Foreskin melanocyte (primary cell): ENCODE measurements at places on chromosomes 5 and 9.

DNA sequence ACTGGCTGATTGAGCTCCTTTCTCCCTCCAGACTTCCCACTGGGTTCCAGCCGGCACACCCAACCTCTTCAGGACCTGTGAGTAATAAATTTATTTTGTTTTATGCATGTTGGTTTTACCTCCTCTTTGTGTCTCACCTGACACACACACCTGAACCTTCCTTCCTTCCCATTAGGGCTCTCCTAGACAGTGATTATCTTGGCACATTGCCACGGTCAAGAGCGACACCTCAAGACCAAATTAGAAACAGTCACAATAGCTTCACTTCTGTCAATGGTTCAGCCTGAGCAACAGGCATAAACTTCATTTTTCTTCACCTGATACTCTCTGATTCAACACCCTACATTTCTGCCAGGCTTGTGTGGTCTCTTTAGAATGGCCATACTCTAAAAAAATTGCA is 296.3 kb upstream of the SMARCA2 start:
- DNase-seq = no peak

DNA sequence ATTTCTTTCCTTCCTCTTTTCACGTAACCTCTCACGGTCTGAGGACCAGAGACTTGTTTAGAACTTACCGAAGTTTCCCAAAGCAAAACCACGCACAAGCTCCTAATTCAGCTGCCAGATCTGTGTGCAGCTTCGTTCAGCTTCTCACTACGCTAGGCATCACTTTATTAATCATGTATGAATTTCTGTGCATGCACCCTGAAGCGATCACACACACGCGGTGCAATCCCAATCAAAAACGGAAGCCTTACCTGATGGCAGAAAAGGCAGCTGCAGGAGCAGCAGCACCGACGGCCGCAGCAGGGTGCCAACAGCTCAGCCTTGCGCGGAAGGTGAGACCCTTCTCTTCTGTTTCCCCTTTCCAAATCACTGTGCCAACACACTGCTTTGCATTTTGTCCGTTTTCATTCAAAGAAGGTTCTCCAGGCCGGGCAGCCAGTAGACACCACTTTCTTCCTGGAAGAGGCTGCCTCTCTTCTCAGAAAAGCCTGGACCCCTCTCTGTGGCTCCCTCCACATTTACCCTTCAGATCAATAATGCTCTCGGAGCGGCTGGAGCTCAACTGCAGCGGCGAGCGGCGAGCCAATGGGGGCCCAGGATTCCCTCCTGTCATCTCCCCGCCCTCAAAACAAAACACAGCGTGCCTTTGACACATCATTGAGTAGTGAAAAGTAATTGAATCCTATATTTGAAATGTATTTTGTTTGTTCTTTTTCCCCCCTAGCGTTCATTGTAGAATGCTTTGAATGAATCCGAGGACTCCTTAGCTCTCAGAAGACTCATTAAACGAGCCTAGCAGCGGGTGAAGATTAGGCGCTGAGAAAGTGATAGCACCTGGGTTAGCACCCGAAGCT is at the start of gene CDH12:
TSS of gene CDH12 (minus strand) at position 538 of the 854 bp plus-strand sequence.
- no peak for DNase-seq

DNA sequence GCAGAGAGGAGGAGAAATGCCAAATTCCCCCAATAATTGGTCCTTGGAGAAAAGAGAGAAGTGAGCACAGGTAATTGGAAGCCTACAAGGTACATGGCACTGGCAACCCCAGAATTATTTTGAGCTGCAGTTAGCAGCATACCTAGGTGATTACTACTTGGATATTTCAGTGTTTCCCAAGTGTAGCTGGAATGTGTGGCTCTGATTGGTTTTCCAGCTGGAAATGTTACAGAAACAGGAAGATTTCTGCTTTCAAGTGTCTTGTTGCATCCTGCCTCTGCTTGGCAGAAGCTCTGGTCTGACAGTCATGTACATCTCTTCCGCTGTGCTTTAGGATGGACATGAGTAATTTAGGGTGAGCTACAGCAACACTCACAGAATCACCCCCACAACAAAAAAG is 262.1 kb downstream of the ENC1 start:
- no peak for DNase-seq

GRCh38 chr9:126885131-126885641 is 24.7 kb downstream of the ZBTB34 start:
- DNase-seq = peak; percentile 74

DNA sequence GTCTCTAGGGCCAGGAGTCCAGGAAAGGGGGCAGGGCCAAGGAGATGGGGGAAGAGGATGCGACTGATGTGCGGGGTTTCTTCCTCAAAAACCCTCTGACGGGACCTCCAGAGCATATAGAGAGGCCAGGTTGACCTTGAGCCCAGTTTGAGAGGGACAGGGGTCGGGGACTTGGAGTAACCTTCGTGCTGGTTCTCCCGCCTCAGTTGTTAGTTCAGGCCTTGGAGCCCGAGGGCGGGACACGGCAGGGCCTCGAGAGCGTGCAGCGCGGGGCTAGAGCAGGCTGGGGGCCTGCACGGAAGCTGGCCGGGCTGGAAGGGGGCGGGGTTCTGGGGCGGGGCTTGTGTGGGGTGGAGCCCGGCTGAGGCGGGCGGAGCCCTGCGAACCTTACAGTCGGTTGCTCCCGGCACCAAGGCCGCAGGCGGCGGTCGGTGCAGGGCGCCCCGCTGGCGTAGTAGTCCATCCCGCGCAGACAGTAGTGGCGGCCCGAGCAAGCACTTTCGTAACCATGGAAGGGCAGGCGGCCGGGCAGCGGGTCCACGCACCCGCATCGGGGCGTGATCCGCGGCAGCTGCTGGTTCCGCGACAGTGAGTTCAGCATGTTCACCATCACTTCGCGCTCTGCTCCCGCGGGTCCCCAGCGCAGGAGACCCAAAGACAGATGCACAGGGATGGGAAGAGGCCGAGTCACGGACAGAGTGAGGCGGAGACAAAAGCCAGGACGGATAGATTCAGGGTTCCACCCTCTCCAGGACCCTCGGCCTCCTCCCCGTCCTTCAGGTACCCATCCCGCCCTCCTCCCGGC is 4.0 kb upstream of the MYORG start:
- DNase-seq = peak; percentile 42

- no peak for DNase-seq
Measured at GRCh38 chr9:71295928-71296327, 174.5 kb upstream of the TRPM3 start.

DNA sequence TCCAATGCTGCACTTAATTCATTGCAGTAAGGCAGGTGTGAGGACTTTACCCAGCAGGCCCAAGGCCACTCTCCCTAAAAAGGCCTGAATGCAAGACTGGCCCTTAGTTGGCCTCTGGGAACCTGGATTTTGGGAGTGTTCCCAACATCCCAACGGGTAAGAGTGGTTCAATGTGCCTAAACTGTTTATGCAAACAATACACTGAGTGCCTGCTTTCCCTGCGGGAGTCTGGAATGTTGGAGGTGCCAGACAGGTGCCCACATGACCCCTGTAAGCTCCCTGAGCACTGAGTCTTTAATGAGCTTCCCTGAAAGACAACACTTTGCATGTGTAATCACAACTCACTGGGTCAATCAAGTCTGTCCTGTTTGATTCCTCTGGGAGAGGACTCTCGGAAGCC is 37.4 kb downstream of the NSUN2 start:
- DNase-seq = no peak

DNA sequence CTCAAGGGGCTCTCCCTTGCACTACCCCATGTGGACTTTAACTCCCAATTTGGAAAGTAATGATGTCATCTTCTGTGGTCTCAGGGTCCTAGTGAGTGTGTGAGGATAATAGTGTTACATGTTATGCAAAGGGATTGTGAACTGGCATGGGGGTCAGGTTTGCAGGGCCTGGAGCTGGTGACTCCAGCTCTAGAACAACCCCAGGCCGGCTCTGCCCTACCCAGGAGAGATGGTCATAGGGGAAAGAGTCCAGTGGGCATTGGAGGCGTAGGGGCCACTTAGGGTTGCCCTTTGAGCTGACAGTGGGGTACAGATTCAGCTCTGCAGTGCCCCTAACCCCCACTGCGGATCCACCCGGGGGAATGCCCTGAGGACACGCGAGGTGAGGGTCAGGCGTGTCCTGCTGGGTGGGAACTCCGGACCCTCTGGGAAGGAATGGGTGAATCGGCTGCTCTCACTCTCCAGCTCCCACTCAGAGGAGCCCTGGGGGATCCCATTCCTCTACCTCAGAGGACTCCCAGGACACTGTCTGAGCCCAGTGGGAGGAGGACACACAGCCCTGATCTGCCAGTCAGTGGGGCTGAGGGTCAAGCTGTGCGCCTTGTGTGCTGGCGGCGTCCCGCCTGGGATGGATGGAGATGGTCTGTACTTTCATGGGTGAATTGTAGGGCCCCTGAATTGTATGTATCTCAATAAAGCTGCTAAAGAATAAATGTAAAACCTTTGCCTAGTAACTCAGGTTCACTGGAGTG is 2.5 kb upstream of the NKD2 start:
- DNase-seq = no peak

DNA sequence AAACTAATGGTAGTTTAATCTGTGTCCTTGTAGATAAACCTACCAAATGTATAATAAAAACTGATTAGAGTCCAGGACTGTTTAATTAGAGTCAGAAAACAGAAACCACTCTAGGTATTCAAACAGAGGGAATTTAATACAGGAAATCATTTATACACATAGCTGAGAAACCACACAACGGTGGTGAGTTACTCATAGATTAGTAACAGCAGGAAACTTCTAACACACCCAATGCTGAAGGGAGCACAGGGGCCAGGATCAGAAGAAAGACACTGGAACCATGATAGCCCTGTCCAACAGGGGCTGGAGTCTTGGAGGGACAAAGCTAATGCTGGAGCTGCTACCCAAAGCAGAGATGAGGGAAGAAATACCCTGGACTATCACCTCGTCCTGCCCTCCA is 321.0 kb downstream of the ACTL7B start:
- DNase-seq = peak; percentile 23

DNA sequence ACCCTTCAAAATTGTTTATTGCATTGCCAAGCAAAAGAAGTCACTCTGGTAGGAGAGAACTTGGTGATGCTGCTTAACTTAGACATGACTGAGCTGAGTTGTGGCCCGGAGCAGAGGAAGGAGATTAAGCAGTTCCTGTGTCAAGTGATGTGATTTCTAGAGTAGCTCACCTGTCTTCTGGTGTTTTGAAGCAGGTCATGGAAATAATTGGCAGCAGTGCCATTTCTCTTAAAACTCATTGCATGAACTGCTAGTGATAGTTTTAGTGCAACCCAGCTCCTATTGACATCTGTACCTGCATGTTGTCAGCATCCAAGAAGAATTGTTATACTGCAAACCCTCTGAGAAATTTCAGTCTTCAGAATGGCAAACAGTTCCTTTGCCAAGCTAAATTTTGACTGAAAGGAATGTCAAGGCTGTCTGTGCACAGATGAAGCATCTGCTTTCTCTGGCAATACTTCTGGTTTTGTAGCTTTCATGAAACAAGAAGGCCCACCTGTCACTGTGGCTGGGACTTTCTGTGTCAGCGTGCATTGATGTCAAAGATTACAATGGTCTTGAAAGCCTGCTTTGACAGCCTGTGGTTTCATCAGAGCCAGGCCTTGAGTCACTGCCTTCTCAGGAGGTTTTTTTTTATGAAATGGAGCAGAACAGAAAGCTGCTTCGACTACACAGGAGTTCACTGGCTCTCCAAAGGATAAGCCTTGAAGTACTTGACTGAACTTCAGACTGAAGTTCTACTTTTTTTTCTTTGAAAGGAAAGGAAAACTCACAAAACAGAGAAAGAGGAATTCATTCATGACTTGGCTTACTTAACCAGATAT is 90.6 kb downstream of the RALGPS1 start:
- no peak for DNase-seq

- no peak for DNase-seq
Measured at GRCh38 chr9:13047827-13048587, 231.5 kb downstream of the MPDZ start.

DNA sequence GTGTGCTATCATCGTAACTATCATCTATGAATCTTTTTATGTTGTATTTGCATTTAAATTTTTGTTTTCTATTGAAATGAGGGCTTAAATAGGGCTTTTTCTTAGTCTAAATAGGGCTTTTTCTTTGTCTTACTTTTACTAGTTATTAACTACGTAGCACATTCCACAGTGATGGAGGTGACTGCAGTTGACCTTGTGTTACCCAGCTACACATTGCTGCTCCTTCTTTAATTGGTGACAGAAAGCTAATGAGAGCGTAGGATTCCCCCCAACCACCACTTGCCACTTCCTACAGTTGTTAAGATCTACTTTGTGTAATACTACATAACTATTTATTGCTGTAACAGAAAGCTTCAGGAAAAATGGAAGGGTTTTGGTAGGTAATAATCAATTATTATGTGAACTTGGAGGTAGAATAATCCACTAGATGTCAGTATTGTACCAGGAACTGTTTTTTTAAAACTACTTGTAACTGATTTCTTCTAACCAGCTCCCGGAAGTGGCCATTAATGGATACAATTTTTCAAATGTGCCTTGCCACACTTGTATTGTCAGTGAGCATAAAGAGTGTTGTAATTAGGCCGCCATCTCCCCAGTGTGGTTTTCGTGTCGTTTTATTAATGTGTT is 18.0 kb downstream of the MTRR start:
- peak; percentile 48 for DNase-seq

GRCh38 chr5:174223355-174223754 is 177.8 kb downstream of the NSG2 start:
- no peak for DNase-seq

DNA sequence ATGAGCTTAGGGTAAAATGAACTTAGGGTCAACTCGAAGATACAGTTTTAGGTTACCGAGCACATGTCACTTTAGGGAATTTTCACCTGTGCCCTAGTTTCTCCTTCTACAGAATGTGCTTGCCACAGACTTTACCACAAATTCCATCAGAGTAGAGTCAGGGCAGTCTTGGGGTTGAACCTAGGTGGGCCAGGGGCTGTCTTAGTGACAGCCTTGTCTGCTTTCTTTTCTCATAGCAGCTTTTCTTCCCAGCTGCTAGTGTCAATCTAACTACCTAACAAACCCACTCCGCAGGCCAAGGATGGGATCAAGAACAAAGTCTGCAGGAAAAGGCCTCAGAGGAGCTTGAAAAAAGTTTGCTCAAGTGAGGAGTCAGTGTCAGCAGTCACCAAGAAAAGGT is 458.1 kb upstream of the CDH18 start:
- DNase-seq = no peak

- DNase-seq = no peak
Measured at GRCh38 chr5:125970631-125971307, 452.4 kb upstream of the GRAMD2B start.

DNA sequence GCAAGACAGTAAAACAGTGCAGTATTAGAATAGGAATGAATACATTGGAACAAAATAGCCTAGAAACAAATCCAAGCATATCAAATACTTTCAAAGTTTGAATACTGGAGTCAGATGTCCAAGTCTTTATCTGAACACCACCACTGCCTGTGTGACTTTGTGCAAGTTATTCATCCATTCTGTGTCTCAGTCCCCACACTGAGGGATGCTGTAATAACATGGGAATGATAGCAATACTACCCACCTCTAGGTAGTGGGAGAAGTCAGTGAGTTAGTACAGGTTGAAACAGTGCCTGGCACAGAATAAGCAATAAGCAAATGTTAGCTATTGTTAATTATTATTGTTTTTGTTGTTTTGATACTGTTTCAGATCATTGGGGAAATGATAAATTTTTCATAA is 130.9 kb downstream of the SUSD1 start:
- DNase-seq = no peak

- no peak for DNase-seq
Measured at GRCh38 chr9:118761016-118761790, 608.0 kb downstream of the BRINP1 start.
